HFF-Myc (cell line): ENCODE measurements at places on chromosomes 4 and X.

- no peak for DNase-seq
Observed at GRCh38 chrX:150966742-150967141, 16.4 kb upstream of the HMGB3 start.

DNA sequence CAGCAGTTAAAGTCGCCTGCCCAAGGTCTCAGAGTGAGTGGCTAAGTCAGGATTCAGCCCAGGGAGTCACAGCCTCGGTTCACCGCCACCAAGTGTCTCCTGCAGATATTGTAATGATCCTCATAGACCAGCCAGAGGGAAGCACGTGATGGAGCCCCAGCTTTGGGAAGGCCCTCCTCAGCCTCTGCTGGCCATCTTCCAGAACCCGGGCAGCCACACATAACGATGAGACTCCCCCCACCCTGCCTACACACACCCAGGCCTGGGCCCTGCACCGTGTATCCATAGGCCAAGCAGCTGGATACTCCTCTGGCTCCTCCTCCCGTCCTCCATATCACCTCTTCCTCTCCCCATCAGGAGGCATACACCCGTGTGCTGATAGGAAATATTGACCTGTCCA is 19.6 kb upstream of the SASH3 start:
- DNase-seq, result no peak

GRCh38 chr4:150573534-150573933 is 8.4 kb upstream of the MAB21L2 start:
- no peak for DNase-seq

DNA sequence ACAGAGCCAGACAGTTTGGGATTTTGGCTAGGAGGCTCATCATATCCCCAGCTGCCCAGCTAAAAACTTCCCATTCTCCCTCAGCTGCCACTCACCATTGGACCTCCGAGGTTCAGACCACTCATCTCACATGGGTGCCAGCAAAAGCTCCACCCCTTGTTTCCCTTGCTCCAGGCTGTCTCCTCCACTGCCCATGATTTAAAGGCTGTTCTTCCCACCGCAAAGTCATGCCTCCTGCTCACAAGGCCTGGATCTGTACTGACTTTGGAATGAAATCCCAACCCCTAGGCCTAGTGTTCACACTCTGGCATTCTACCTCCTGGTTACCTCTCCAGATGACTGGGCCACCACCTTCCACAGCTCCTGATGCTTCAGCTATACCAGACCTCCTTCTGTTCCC is 142.2 kb upstream of the EOLA2 start:
- DNase-seq, result no peak

DNA sequence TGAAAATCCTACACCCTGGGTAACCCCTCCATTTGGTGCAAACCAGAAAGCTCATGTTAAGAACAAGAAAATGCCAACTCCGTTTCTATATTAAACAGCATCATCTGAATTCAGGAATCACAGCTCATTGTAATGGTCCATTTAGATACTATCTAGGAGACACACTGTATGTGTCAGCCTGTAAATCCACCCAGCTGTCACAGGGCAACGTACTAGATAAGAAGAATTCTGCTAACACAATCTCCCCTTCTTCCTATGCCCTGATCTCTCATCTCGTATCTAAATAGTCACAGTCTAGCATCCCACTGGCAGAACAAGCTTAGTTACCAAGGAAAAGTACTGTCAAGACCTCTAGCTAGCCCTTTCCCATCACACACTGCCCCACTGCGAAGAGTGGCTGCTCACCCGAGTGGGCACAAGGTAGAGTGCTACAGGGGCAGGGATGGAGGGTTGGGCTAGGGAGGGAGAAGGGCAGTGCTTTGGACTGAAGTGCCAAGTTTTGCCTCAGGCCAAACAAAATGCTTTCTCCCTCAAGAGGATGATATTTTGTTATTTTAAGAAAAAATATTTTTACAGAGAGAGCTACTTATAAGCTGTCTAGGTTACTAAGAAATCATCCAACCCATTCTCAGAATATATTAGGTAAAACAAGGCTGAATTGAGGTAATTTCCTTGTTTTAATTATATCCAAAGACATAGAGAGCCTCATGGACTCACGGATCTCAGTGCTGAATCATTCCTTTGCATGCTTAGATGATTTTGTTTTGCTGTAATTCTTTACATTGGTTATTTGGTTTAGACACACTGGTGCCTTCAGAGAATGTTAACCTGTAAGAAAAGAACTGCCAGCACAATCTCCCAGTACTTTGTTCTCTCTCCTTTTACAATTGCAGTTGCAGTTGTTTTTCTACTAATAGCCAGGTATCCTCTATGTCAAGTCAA is 196.6 kb downstream of the PRDM5 start:
- no peak for DNase-seq

GRCh38 chr4:114343015-114343414 is 255.6 kb upstream of the UGT8 start:
- no peak for DNase-seq

- DNase-seq, result no peak
Observed at GRCh38 chrX:31058284-31058683, 13.6 kb downstream of the FTHL17 start.

GRCh38 chrX:153547195-153547594 is 29.8 kb downstream of the ATP2B3 start:
- DNase-seq, result no peak

GRCh38 chr4:10619855-10620254 is 64.7 kb downstream of the CLNK start:
- no peak for DNase-seq

DNA sequence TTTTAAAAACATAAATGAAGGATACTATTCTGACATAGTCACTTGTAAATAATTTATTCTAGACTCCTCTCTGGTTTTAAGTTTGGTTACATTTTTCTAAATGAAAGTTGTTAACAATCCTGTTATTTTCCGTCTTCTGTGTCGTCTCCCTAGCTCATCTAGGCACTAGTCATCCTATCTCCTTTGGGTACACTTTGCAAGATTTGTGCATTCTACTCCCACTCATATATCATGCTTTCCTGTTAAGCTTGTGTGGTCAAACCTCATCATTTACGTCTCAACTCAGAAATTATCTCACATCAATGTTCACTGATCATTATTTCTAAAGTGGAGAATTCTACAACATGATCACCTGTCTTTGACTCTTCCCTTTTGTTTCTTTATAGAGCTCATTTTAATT is 658.7 kb downstream of the TLL1 start:
- no peak for DNase-seq

GRCh38 chrX:19642241-19643109 is 127.2 kb upstream of the MAP3K15 start:
- DNase-seq, result no peak

DNA sequence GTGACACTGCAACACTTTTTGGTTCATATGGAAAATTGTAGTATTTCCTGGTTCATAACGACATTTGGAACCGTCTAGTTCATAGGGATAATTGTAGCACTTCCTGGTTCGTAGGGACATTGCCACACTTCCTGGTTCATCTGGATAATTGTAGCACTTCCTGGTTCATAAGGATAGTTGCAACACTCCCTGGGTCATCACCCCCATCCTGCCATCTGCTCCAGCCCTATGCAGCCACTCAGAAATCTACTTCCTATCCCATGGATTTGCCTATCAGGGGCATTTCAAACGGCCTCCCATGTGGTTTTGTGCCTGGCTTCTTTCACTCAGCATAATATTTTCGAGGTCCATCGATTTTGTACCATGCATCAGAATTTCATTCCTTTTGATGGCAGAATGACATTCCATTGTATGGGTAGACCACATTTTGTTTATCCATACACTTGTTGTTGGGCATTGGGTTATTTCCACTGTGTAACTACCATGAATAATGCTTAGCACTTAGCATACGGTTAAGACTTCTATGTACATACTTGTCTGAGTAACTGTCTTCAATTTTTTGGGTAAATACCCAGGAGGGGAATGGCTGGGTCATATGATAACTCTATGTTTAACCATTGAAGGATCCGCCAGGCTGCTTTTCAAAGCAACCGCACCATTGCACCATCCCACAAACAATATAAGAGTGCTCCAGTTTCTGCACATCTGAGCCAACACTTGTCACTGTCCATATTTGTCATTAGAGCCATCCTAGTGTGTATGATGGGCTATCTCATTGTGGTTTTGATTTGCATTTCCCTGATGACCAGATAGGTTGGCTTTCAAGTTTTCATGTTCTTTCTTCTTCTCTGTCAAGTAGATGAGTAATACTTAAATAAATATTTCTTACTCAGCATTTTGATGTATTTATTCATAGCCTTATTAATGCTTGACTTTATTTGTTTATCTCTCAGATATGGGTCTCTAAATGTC is 58.3 kb upstream of the CD99 start:
- DNase-seq, result no peak

GRCh38 chrX:15761564-15762191 is 23.6 kb downstream of the CA5B start:
- no peak for DNase-seq

DNA sequence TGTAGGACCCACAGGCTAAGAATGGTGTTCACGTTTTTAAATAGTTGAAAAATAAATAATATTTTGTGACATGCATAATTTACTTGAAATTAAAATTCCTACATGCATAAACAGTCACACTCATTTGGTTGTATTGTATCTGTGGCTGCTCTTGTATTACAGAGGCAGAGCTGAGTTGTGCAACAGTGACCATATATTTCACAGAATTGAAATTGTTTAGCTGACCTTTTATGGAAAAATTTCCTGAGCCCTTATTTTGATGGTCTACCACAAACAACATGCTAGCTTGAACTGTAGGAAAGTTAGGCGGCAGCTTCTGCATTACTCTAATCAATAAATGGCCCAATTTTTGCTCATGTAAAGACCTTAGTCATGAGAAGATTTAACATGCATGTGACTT is 633.4 kb upstream of the AADAT start:
- DNase-seq, result no peak

GRCh38 chr4:106708464-106708816 is 327.7 kb downstream of the DKK2 start:
- no peak for DNase-seq

- no peak for DNase-seq
Observed at GRCh38 chr4:189787216-189788031, 153.2 kb upstream of the FRG1 start.

DNA sequence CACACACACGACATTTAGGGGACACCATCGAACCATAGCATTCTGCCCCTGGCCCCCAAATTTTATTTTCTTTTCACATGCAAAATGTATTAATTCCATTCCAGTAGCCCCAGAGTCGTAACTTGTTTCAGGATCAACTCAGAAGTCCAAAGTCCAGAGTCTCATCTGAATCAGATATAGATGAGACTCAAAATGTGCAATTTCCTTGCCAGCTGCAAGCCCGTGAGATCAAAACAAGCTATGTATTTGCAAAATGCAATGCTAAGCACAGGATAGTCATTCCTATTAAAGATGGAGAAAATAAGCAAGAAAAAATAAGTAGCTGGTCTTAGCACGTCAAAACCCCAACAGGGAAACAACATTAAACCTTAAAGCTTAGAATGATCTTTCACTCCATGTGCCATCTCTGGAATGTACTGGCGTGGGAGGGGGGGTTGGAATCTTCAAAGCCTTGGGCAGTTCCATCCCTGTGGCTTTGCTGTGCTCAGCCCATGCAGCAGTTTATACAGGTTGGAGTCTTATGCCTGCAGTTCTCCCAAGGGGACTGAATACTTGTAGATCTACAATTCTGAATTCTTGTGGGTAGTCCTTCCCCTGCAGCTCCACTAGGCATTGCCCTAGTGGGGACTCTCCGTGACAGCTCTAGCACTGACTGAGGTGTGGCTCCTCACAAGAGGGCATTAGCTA is 47.7 kb upstream of the SYTL5 start:
- no peak for DNase-seq

GRCh38 chr4:73821325-73821724 is 15.2 kb upstream of the CXCL6 start:
- no peak for DNase-seq

DNA sequence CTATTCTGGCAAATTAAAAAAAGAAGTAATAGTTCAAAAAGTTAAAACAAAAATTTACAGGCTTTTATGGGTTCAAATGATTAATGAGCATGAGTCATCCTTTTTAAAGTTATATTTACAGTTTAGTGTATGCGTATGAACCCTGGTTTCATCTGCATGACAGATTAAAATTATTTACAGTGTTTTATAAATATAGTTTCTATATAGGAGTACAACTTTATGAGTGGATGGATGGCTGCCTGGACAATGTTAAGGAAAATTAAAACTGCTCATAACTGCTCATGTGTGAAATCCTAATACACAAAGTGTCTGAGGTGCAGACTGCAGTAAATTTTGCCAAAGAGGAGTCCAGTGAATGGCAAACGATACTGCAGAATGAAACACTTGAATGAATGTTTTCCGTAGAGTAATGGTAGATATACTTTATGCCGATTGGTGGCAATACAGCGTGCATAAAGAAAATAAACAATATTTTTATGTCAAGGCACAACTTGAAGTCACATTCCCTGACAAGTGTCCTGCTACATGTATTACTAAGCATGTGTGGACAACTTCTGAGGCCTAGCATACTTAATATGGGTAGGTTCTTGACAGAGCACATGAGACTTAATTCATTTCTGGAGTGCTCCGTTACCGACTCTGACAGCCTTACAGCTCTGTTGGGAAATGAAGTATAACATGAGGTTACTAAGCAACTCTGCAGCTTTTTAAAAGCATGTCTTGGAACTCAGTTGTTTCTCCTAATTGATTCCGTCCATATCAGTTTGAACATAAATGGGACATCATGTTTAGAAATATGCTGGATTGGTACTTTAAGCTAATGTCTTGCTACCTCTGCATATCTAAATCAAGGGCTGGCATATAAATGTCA is 985.6 kb upstream of the PCDH7 start:
- DNase-seq, result no peak

DNA sequence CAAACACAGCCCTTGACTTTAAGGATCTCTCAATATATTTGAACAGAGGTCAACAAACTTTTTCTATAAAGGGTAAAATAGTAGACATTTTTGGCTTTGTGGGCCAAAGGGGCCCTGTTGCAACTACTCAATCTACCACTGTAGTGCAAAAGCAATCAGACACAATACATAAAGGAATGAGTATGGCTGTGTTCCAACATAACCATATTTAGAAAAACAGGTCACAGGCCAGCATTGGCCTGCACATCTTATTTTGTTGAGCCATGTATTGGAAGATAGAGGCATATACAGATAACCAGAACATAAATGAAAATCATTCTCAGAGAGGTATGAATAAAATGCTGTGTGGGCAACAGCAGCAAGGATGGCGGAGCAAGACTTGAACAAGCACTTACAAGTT is 49.8 kb downstream of the MID1 start:
- DNase-seq, result no peak

- DNase-seq, result no peak
Observed at GRCh38 chrX:106599411-106599810, 12.4 kb upstream of the RADX start.

- no peak for DNase-seq
Observed at GRCh38 chrX:1609762-1610161, 5.1 kb upstream of the ASMT start.

DNA sequence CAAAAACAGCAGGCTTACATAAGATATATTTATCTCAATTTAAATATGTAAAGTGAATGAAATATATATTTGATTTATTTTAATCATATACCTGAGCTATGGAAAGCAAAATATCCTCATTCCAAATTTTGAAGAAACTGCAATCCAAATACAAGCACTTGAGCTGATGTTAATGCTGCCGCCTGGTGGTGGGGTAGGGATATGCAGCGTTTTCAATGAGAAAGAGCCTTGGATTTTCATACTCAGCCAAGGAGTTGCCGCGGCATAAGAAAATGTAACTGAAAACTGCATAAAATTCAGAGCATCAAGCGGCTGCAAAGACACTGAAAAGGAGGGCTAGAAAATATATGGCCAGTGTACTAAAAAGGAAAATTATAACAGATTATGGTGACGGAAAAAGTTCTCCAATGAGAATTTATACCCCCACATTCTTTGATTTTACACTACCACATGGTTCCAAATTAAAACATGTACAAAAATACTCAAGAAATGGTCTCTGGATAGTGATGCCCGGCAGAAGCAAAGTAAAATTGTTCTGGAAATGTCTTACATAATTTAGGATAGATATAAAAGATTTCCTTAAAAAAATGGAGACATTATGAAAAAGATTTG is 660.3 kb upstream of the PITX2 start:
- DNase-seq, result peak; percentile 51
